T follicular helper cell (primary cell): ENCODE measurements at places on chromosomes 5 and 9.
A peak's percentile ranks its signal among the peaks of the same experiment; 100 is the strongest.

DNA sequence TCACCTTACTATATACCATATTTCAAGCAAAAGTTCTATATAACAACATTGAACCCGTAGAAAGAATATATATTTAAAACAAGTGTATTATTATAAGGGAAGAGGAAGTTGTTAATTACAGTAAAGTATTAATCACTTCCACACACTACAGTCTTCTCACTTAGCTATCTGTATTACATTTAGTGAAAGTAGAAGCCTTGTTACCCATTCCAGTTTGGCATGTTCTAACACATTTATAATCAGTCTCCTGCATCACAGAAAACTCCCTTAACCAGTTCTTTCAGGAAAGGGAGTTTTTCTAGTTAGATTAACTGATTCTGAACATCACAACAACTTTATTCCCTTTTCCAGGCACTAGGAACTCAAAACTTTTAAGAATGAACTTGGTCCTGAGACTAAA is 6.9 kb downstream of the RAB14 start:
- no peak for DNase-seq

DNA sequence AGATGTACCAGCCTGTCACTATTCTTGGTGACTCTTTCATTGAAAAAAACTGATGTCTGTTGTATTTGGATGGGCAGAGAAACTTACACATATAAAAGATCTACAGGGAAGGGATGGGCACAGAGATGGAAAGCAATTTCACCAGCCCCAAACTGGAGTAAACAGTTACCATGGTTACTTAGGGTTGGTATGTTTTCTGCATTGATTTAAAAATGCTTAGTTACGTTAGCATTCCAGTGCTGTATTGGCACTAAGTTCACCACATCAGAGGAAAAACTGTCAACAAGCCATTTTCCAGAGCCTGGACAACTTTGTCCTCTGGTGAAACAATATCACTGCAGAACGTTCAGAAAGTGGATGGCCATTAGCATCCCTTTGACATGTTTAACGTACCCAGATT is 28.0 kb downstream of the MARCHF3 start:
- DNase-seq = no peak

- no peak for DNase-seq
Measured at GRCh38 chr5:17218353-17219005, 1.0 kb downstream of the BASP1 start.

DNA sequence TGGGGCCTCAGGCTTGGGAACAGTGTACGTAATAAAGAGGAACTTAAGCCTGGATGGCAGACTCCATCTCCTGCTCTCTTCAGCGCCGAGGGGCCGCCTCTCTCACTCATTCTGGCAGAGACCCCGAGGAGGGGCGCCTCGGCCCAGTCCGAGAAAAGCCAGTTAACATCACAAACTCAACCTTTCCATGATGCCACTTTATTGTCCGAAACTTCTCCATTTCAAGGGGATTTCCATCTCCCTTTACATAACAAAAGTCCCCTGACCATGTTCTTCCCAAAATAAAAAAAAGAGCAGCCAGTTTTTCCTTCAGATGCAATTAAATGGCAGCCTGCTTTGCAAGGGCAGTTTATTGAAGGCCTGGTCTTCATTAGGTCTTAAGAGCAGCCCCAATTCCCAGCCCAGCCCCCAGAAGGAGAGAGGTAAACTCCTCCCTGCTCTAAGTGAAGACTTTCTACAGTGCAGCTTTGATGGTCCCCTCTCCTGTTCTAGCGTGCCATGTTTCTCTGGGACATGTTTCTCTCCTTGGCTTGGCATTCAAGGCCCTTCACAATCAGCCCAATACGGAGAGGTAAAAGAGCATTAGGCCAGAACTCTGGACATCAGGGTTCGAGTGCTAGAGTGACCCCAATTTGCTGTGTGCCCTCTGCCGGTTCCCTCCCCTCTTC is 19.5 kb upstream of the RAB14 start:
- no peak for DNase-seq

DNA sequence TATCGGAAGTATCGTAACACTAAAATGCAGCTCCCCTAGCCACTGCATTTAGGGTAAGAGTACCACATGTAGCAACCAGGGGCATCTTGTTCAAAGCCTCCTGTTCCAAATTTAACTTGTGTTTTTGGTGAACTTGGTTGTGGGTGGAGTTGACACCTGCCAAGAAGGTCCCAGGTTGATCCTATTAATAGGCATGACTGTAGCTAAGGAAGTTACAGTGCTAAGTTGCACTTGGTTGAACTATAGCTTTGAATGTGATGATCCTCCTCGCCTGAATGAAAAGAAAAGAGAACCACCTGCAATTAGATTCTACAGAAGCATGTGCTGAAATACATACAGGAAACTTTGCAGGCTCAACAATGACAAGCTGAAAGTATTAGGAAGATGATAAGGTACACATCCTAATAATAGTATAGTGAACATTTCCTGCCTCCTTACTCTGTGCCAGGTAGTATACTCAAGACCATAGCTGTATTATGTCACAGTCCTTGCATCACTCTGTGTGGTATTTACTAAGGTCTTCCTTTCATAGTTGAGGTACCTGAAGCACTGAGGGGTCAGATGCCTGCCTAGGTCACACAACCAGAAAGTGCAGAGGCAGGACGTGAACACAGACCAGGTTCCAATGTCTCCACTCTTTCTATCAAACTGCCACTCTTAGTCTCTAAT is 64.5 kb upstream of the PIP5K1B start:
- DNase-seq = no peak

DNA sequence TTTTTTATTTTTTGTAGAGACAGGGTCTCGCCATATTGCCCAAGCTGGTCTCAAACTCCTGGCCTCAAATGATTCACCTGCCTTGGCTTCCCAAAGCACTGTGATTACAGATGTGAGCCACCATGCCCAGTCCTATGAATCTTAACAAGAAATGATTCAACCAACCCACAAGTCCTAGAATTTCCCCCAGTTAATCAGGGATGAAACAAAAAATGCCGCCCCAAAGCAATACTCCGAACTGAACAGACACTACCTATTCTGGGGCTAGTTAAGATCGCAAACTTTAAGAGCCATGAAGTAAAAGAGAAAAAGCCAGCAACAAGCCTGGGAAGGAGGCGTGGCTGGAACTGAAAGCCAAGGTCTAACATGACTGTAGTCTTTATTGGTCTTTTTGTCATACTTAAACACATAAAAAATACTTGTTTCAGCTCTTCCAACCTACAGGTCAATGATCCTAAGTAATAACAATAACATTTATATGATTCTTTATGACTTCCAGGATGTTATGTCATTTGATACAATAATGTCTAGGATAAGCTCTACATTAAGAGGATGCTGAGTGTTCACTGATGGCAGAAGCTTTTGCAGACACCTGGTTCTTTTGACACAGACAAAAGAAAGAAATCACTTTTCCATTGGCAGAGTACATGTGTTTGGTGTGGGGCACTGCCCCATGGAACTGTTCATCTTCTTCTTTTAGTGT is 361.1 kb upstream of the TLE4 start:
- DNase-seq = no peak

GRCh38 chr5:439181-439580 is 3.8 kb upstream of the EXOC3 start:
- DNase-seq = no peak

DNA sequence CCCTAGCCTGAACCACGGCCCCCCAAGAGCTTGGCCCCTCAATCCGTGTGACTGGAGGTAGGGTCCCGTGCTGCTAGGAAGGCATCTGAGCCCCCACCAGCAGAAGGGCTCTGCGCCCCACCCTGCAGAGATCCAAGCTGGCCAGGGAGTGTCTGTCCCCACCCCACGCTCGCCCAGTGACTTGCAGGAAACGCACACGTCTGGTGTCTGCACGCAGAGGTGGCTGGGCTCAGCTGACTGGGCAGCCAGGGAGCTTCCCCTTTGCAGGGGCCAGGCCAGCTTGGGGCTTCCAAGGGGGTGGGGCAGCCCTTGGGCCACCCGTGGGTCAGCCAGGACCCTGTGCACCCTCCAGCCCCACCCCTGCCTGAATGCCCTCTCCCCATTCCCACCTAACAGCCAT is 24.3 kb downstream of the NOTCH1 start:
- DNase-seq = no peak

- DNase-seq = no peak
Measured at GRCh38 chr5:145562931-145563330, 272.2 kb downstream of the PRELID2 start.

- DNase-seq = no peak
Measured at GRCh38 chr9:19787672-19788071, 1.2 kb downstream of the SLC24A2 start.

- no peak for DNase-seq
Measured at GRCh38 chr5:159269723-159270122, 6.6 kb downstream of the UBLCP1 start.

DNA sequence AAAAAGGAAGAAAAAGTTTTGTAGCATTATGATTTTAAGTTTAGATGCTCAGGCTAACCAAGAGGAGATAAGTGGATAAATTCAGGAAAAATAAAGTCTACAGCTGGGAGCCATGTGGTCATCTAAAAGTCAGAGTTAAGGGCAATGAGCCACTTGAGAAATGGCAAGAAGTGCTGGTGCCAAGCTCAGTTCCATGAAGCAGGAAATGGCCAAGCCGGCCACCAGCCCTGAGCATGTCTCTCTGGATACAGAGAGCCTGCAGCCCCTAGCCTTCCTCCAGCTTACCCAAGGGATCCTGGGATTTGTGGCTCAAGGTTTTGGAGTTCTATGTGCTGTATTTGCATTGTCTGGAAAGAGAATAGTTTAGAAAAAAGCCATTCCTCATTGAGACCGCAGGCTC is 12.2 kb upstream of the S1PR3 start:
- no peak for DNase-seq

DNA sequence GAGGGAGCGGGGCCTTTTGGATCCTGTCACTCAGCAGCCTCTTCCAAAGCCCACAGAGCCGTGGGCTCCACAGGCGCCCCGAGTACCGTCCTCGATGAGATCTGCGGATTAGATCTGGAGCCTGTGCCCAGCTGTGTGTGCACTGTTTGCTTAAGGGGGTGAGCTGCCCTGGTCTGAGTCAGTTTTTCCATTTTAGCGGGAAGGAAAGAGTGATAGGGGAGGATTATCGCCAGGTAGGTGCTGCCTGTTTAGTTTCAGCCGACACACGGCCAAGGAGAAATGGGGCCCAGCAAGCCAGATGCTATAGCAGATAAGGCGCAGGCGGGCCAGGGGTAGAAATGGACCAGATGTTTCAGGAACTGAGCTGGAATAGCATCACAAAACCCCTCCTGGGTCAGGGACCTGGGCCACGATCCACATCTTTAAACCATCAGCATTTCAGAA is 18.1 kb downstream of the COL5A1 start:
- no peak for DNase-seq

GRCh38 chr5:151086905-151087360 is 6.1 kb upstream of the TNIP1 start:
- DNase-seq = peak; percentile 58

- DNase-seq = no peak
Measured at GRCh38 chr5:1123418-1124147, 11.7 kb upstream of the SLC12A7 start.

DNA sequence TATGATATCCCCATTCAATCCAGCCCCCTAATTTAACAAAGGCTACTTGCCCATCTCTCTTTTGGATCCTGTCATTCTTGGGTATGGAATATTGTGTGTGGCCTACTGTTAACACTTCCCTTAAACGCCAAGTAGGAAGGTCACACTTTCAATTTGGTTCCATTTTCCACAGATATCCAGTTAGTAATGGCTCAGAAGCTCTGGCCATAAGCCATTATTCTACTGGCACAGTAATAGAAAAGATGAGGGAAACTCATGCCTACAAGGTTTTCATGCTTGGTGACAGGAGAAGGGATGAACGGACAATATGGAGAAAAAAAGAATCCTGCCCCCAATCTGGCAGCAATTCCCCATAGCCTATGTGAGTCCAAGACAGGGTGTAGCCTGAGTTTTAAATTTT is 227.6 kb downstream of the CRB2 start:
- DNase-seq = no peak

DNA sequence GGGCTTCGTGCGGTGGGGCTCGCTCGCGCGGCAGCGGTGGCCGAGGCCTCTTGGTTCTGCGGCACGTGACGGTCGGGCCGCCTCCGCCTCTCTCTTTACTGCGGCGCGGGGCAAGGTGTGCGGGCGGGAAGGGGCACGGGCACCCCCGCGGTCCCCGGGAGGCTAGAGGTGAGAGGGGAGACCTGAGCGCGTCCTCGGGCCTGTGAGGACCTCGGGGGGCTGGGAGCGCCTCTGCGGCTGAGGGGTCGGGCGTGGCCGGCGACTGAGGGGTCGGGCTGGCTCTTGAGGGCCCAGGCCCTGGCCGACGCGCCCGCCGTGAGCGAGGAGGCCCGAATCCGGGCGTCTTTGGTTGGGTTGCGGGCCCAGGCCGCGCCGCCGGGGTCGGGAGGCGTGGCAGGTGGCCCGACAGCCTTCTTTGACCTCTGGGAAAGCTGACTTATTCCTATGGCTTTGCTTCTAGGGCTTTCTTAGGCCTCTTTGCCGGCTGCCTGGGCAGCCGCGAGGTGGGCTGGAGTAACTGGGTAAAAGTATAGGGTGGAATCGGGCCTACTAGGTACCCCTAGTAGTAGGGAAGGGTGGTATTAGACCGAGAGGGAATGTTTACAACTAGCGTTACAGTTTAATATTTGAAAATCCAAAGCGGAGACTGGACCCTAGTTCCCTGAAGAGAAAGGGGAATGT is at the start of gene CANX:
Gene CANX (plus strand): TSS at position 33 of the 681 bp plus-strand sequence. CDS start 6,715 bp downstream, outside the sequence.
- DNase-seq = no peak

DNA sequence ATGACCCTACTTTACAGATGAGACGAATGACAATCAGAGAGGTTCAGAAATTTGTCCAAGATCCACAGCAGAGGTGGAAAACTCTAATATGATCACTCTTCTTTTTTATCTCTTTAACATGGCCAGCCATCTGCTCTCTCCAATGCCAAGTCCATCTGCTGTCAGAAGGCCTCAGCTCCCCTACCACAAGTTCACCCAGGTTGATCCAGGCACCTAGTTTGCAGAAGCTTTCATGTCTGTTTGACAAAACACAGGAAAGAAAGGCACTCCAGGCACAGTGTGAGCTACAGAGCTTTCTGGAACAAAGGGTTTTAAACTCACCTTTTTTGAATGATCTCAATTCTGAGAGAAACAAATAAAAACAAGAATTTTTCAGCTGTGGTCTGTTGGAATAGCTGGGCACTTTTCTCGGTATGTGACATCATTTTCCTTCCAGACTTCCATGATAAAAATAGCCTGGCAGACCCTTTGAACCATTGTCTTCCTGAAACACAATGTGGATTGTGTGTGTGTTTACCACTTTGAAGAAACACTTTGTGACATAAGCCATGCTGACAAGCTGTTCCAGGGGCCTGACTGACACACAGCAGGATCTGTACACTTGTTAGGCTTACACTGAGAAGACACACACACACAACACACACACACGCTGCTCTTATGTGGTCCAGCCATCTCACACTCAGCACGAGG is 214.3 kb downstream of the AGTPBP1 start:
- DNase-seq = no peak

GRCh38 chr5:56443826-56444225 is 210.7 kb upstream of the ANKRD55 start:
- no peak for DNase-seq

GRCh38 chr9:38288502-38288901 is 104.0 kb upstream of the ALDH1B1 start:
- DNase-seq = no peak

GRCh38 chr9:108377382-108377781 is 478.4 kb downstream of the ACTL7B start:
- no peak for DNase-seq

GRCh38 chr9:18596920-18597319 is 123.0 kb downstream of the ADAMTSL1 start:
- no peak for DNase-seq
